Activated CD4-positive, CD25-positive, alpha-beta regulatory T cell treated with anti-CD3 and anti-CD28 coated beads, Interleukin-2, amount 50 U/mL, for 24 hours (primary cell): ENCODE measurements at places on chromosomes 13 and 19.
A peak's percentile ranks its signal among the peaks of the same experiment; 100 is the strongest.

- no peak for ATAC-seq
Measured at GRCh38 chr13:25840261-25840660, 211.6 kb downstream of the SHISA2 start.

DNA sequence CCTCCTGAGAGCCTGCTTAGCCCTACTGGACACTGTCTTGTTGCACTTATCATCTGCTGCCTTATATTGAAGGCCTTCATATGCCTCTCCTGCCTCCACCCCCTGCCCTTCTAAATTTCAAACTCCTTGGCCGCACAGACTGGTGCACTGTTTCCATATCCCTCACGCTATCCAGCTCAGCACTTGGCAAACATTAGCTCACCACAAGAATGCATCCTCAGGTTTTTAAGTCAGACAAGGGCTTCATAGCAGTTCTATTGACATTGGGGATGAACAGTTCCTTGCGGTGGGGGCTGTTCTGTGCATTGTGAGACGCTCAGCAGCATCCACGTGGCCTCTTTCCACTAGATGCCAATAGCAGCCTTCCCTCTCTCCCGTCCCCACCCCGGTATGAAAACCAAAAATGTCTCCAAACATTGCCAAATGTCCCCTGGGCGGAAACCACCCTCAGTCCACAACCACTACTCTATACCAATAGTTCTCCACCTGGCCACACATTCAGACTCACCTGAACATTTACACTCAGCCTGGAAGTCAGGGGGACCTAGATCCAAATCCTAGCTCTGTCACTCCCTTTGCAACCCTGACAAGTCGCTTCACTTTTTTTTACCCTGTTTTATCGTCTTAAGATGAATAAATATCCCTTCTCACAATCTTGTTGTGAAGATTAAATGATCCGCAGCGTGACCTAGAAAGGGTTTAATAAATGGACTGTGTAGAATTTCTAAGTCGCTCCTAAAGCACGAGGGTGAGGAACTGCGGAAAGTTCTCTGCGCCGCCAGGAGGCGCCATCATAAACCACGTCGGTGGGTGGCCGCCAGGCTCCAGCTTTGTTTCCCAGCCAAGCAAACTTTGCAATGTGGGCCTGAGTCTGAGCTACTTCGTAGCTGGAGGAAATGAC, 3.6 kb upstream of the CEACAM3 start:
- ATAC-seq = peak; percentile 35

- no peak for ATAC-seq
Measured at GRCh38 chr19:39631178-39631577, 24.5 kb upstream of the LGALS16 start.

DNA sequence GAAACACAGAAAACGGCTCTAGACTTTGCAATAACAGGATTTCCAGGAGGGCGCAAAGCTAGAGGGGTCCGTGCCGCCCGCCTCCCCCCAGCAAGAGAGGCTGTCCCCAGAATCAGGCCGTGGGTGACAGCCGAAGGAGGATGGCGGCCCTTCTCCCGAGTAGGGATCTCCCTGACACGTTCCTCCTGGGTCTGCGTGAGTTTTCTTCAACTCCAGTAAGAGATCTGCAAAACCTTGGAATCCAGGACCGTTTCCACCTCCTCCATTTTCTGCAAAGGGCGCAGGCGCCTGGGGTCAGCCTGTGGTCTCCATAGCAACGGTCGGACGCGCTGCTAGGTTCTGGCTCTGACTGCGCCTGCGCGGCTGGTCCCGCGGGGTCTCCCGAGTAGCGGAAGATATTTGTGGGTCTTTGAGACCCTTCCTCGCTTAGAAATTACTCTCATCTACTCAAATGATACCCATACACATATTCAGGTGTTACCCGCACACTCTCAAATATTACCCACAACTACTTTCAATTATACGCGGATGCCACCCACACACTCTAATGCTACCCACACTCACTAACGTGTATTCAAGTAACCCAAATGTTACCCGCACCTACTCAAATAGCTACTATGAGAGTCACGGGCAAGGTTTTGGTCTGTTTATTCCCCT, 2.1 kb downstream of the PNMA8C start:
- ATAC-seq = peak; percentile 71

GRCh38 chr13:66578305-66578704, 651.8 kb downstream of the PCDH9 start:
- ATAC-seq = no peak

DNA sequence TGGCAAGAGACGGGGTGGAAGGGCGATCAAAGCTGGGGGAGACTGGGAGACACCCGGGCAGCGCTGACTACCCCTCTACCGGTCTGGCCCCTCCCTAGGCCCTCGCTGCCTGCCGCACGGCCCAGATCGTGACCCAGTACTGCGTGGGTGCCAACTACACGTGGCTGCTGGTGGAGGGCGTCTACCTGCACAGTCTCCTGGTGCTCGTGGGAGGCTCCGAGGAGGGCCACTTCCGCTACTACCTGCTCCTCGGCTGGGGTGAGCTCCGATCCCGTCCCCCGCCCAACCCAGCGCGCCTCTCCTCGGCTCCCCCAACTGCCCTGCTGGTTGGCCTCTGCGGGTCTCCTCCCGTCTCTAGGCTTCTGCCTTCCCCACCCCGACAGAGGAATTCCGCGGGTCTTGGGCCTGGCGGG, 8.8 kb downstream of the GIPR start:
- ATAC-seq = peak; percentile 57

GRCh38 chr19:12198136-12198535, 35.2 kb downstream of the ZNF136 start:
- no peak for ATAC-seq
